ENCODE measurements at places on chromosomes 2 and 18. TPM values are rescaled to one million over a fixed set of nuclear protein-coding genes. Genes with fewer than 3 reads are reported as not detected.
A peak's percentile ranks its signal among the peaks of the same experiment; 100 is the strongest.

- H3K36me3 ChIP-seq, result peaks cover 8% of the 10 kb centered on the region
- no peak for DNase-seq
- no peaks in the 10 kb centered on the region for H3K27me3 ChIP-seq
- H3K27ac ChIP-seq, result peak overlapping the region; percentile 99
- H3K4me3 ChIP-seq, result peak overlapping the region; percentile 43
These were observed 1.0 kb downstream of the DARS1 start for GRCh38 chr2:135984199-135985017.

- no peak overlapping the region for H3K27ac ChIP-seq
- no peak overlapping the region for H3K4me3 ChIP-seq
- peaks cover 16% of the 10 kb centered on the region for H3K36me3 ChIP-seq
- no peaks in the 10 kb centered on the region for H3K27me3 ChIP-seq
- H3K4me1 ChIP-seq, result no peaks in the 10 kb centered on the region
These were observed 7.1 kb downstream of the THAP4 start for GRCh38 chr2:241629762-241630435.

GRCh38 chr18:73340135-73340977 lies 472.6 kb upstream of the NETO1 start:
- H3K4me3 ChIP-seq, result no peak overlapping the region
- H3K4me1 ChIP-seq, result no peaks in the 10 kb centered on the region
- no peaks in the 10 kb centered on the region for H3K27me3 ChIP-seq

DNA sequence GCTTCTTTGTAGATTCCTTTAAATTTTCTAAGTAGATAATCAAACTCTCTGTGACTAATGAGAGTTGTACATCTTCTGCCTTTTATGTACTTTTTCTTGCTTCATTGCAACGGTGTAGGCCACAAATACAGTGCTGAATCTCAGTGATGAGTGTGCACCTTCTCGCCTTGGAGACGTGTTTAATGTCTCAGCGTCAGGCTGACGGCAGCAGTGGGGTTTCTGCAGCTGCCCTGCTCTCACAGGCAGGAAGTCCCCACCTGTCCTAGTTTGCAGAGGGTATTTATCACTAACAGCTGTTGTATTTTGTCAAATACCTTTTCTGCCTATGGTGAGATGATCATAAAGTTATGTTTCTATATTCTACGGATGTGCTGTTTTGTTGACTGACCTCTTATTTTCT lies 13.3 kb downstream of the AGXT start:
- no peak overlapping the region for H3K4me3 ChIP-seq
- H3K36me3 ChIP-seq, result no peaks in the 10 kb centered on the region
- no peaks in the 10 kb centered on the region for H3K27me3 ChIP-seq
- H3K27ac ChIP-seq, result no peak overlapping the region
- no peaks in the 10 kb centered on the region for H3K4me1 ChIP-seq
- DNase-seq, result no peak

DNA sequence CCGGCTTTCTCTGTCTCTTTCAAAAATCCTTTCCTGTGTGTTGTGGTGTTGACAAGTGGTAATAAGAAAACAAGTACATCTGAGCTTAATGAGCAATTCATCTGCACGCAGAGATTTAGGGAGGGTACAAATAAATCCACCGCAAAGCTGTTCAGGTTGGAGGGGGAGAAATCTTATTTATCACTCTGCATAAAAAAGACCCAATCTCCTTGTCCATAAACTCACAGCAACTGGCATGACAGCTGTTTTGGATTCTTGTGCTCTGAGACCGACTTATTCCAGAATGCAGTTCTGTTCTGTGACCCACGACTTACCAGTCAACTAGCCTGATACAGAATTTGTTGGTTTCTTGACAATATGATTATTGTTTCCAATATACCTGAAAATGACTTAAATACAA lies 380.1 kb downstream of the SOX11 start:
- H3K4me1 ChIP-seq, result no peaks in the 10 kb centered on the region
- H3K27me3 ChIP-seq, result no peaks in the 10 kb centered on the region
- H3K36me3 ChIP-seq, result no peaks in the 10 kb centered on the region
- no peak for DNase-seq
- H3K27ac ChIP-seq, result no peak overlapping the region

- H3K4me1 ChIP-seq, result no peaks in the 10 kb centered on the region
- no peaks in the 10 kb centered on the region for H3K36me3 ChIP-seq
- no peaks in the 10 kb centered on the region for H3K27me3 ChIP-seq
- no peak for DNase-seq
These were observed 1624.1 kb upstream of the ZEB2 start for GRCh38 chr2:146143971-146144370.

The OSR1 gene
- not detected for polyA plus RNA-seq

The RBKS gene
- polyA plus RNA-seq, result 2.5 TPM

All from CD4-positive, alpha-beta memory T cell (primary cell).